Left lobe of liver (tissue), 2 donors: ENCODE measurements at places on chromosomes 6 and 20. TPM values are rescaled to one million over a fixed set of nuclear protein-coding genes. Genes with fewer than 3 reads are reported as not detected.

DNA sequence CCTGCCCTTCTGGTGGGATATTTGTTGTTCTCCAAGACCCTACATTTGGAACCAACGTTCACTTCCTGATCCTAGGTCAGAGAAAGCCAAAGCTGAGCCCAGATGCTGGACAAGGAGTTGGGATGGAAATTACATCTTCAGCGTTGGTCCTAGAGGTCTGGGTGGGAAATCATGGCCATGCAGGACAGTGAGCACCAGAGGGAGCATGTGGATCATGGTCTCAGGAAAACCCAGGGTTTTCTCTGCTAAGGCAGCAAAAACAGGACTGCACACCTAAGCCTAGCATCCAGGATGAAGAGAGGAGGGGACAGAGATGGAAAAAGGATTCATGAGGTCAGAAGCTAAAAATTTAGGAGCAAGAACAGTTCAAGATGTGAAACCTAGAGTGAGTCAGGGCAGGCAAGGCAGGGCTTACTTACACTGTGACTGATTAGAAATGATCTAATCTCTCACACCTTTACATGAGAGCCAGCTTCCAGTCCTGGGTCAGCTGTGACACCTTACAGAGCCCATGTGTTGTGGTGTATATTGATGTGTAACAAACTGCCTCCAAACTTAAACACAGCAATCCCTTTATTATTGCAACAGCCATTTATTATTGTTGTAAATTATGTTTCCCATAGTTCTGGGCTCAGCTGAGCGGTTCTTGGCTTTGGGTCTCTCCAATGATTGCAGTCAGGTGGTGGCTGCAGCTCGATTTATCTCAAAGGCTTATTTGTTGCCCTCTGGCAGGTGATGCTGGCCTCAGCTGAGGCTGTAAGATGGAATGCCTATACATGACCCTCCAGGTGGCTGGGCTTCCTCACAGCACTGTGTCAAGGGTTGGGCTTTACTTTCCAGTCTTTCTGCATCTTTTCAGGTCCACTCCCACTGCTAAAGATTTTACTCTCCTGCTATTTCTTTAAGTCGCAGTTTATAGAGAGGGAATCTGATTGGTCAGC lies 6.5 kb downstream of the C20orf202 start:
- DNase-seq, result no peak

DNA sequence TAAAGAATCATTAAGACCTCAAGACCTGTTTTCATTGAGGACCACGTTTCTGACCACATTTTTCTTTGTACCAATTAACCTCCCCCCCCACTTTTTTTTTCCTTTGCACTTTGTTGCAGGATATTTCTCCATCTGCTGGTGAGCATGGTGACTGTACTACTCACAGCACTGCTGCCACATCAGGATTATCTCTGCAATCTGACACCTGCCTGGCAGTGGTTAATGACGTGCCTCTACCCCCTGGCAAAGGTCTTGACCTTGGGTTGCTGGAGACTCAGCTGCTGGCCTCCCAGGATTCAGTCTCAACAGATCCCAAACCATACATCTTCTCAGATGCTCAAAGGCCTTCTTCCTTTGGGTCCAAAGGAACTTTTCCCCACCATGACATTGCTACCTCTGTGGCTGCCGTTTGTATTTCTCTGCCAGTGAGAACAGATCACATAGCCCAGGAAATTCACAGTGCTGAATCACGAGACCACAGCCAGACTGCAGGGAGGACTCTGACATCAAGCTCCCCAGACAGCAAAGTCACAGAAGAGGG lies 46.6 kb upstream of the EDN3 start:
- DNase-seq, result no peak

- no peak for DNase-seq
These were observed 33.6 kb downstream of the CDK19 start for GRCh38 chr6:110781522-110782214.

Gene LST1
- 10.2 TPM for total RNA-seq

Gene DEFB124
- not detected for total RNA-seq

GRCh38 chr6:137334094-137334493 lies 114.9 kb upstream of the IFNGR1 start:
- no peak for DNase-seq

DNA sequence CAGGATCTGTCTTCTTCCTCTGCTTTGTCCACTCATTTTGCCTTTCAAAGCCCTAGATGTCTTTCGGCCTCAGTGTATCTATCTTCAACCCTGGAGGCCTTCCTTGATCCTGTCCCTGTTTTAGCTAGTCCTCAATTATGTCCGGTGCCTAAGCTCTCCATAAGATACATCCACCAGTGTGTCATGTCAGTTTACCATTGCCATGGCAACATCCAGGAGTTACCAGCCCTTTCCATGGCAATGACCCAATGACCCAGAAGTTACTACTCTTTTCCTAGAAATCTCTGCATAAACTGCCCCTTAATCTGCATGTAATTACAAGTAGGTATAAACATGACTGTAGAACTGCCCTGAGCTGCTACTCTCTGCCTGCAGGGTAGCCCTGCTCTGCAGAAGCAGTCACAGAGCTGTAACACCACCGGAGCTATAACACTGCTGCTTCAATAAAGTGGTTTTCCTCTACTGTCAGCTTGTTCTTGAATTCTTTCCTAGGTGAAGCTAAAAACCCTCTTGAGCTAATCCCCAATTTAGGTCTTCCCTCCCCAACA lies 712.1 kb upstream of the AGPAT4 start:
- DNase-seq, result no peak

DNA sequence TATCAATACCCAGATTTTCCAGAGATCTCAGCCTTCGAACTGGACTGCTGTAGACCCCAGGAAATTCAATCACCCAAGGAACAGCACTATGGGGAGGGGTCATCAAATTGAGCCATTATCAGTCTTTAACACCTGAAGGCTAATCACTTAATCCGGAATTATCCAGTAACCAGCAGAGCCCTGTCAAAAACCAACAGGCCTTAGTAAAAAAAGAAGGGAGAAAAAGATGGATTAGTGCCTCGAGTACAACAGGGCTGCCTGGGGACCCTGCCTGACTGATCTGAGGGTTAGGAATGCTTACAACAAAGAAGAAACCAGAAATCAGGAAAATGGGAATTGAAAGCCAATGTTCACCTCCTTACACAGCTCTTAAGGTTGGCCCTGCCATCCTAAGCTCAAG lies 7.6 kb downstream of the RRAGD start:
- DNase-seq, result no peak
